ENCODE measurements at places on chromosomes 12 and 14.

DNA sequence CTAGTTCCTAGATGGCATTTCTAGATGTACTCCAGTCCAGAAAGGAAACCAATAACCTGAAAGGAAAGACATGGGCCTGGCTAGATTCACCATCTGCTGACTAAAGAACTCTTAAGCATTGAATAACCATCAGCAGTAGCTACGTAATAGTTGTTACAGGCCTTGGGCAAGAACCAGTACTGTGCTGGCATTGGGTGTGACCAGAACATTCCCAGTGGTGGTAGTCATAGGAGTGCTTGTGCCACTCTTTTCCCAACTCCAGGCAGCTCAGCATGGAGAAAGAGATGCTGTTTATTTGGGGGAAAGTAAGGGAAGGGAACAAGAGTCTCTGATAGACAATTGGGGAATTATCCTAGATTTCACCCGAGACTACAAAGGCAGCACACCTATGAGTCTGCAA, 333.3 kb downstream of the SLC16A7 start:
- H3K36me3 ChIP-seq: no peaks in the 10 kb centered on the region
- H3K4me3 ChIP-seq: no peak overlapping the region

DNA sequence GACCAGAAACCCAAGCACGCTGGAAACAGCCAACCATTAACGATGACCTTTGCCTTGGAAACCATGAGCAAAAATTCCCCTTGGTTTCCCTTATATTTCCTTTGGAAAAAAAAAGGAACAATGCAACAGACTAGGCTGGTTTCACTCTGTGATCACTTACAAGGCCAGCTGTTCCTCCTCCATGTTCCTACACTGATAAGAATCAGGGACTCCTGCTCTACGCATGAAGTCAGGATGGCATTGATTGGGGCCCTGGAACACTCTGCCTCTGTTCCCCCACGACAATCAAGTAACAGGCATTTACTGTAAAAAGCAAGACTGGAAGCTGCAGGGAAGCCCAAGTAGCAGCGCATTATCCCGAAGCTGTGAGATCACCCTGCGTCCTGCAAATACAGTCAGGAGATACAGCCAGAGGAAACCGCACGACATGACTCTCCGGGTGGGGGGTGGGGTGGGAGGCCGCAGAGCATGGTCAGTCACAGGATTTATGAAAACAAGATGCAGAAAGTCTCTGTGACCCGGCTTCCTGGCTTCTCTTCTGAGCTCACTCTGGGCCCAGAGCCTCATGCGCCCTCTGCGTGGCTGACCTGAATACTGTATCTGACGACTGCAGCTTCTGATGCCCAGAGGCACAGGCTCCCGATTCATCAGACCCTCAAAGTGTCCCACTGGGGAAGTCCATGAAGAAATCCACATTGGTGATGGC, 31.1 kb downstream of the SSH1 start:
- peaks cover 65% of the 10 kb centered on the region for H3K36me3 ChIP-seq
- DNase-seq: no peak
- peaks cover 87% of the 10 kb centered on the region for H3K4me1 ChIP-seq
- no peaks in the 10 kb centered on the region for H3K27me3 ChIP-seq
- H3K27ac ChIP-seq: peak overlapping the region; percentile 67

GRCh38 chr12:119024356-119024755, 43.0 kb downstream of the SRRM4 start:
- no peaks in the 10 kb centered on the region for H3K4me1 ChIP-seq
- no peak overlapping the region for H3K4me3 ChIP-seq
- no peak for DNase-seq
- no peaks in the 10 kb centered on the region for H3K36me3 ChIP-seq
- no peaks in the 10 kb centered on the region for H3K27me3 ChIP-seq
- no peak overlapping the region for H3K27ac ChIP-seq

GRCh38 chr12:51323317-51323960, 535 bp downstream of the BIN2 start:
- peak overlapping the region; percentile 88 for H3K4me3 ChIP-seq
- H3K36me3 ChIP-seq: peaks cover 45% of the 10 kb centered on the region
- peaks cover 82% of the 10 kb centered on the region for H3K4me1 ChIP-seq
- peak overlapping the region; percentile 98 for H3K27ac ChIP-seq
- H3K27me3 ChIP-seq: no peaks in the 10 kb centered on the region

- no peak overlapping the region for H3K4me3 ChIP-seq
- peaks cover 15% of the 10 kb centered on the region for H3K27me3 ChIP-seq
- no peaks in the 10 kb centered on the region for H3K36me3 ChIP-seq
- H3K27ac ChIP-seq: no peak overlapping the region
Observed at GRCh38 chr14:57364659-57365450, 25.5 kb upstream of the NAA30 start.

DNA sequence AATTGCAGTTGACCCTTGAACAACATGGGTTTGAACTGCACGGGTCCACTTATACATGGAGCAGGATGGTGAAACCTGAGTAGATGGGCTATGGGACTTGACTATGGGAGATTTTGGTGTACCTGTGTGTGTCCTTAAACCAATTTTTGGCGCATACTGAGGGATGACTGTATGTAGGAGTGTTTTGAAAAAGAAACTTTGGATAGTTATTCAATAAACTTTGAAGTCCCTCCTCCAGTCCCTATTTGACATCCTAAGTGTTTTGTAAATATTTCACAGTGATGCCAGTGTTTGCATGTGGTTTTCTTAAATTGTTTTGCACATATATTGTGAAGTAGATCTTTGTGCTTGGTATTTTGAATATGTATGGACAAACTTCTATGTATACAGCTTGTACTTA, 12.4 kb downstream of the KTN1 start:
- DNase-seq: no peak
- H3K27me3 ChIP-seq: no peaks in the 10 kb centered on the region
- no peak overlapping the region for H3K4me3 ChIP-seq
- H3K36me3 ChIP-seq: peaks cover 15% of the 10 kb centered on the region
- H3K4me1 ChIP-seq: peaks cover 22% of the 10 kb centered on the region

DNA sequence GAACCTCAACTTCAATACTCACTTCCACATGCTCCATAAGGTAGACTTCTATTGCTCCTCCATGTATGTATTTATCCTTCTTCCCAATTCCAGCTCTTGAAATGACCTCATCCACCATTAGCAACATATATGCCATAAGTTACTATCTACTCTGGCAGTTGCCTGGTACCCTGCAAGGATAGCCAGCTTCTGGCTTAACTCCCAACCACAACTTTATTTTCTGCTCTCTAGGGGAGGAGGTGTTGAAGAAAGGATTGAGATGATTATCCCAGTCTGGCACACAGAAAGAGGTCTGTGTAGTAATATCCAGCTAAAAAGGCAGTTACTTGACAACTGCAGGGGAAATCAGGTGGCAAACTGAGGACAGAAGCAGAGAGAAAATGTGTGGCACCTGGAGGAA, 71.5 kb upstream of the MDM1 start:
- peaks cover 9% of the 10 kb centered on the region for H3K27me3 ChIP-seq
- no peak for DNase-seq
- H3K27ac ChIP-seq: no peak overlapping the region

GRCh38 chr14:84209031-84209430, 1320.9 kb upstream of the FLRT2 start:
- H3K36me3 ChIP-seq: no peaks in the 10 kb centered on the region
- H3K27me3 ChIP-seq: no peaks in the 10 kb centered on the region
- H3K4me3 ChIP-seq: no peak overlapping the region

DNA sequence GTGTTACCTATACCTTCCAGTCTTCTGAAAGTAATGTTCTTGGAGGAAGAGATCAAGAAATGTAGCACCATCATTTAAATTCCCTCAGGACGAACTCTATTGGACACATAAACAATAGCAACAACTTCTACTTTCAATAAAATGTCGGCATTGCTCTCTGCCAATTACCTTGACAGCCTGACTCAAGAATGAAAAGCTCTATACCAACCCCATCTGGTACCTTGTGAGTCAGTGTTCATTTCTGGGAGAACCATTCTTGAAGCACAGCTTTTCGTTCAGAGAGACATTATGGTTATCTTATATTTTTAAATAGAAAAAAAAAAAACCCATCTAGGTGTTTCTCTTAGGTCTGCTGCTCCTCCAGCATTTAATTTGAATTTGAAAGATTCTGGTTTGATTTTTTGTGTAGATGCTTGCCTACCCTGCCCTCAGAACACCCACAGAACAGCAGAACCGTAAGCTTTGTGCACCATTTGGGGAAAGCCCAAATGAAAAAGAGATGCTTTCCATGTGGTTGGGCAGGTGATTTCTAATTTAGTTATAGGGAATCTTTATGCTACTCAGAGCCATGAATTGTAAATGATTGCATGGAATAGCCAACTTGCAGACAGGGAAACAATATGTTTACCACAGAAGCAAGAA, 156.0 kb downstream of the SAMD4A start:
- peaks cover 41% of the 10 kb centered on the region for H3K27me3 ChIP-seq
- no peak overlapping the region for H3K27ac ChIP-seq
- no peak for DNase-seq
- no peak overlapping the region for H3K4me3 ChIP-seq
- H3K4me1 ChIP-seq: peaks cover 3% of the 10 kb centered on the region
- no peaks in the 10 kb centered on the region for H3K36me3 ChIP-seq

DNA sequence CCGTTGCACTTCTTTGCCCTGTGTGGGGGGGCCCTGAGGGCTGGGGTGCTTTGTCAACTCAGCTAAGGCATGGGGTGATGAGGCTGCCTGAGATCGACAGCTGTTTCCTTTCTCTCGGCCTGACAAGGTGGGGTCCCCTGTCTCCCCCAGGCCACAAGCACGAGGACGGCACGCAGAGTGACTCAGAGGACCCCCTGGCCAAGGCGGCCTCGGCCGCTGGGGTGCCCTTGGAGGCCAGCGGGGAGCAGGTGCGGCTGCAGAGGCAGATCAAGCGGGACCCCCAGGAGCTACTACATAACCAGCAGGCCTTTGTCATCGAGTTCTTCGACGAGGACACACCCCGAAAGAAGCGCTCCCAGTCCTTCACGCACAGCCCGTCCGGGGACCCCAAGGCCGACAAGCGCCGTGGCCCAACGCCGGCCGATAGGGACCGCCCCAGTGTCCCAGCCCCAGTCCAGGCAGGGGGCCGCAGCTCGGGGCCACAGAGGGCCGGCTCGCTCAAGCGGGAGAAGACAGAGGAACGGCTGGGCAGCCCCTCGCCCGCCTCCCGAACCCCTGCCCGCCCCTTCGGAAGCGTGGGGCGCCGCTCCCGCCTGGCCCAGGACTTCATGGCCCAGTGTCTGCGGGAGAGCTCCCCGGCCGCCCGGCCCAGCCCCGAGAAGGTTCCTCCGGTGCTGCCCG, 18.8 kb downstream of the CEP170B start:
- DNase-seq: no peak
- H3K4me1 ChIP-seq: no peaks in the 10 kb centered on the region
- no peaks in the 10 kb centered on the region for H3K27me3 ChIP-seq
- no peak overlapping the region for H3K27ac ChIP-seq

DNA sequence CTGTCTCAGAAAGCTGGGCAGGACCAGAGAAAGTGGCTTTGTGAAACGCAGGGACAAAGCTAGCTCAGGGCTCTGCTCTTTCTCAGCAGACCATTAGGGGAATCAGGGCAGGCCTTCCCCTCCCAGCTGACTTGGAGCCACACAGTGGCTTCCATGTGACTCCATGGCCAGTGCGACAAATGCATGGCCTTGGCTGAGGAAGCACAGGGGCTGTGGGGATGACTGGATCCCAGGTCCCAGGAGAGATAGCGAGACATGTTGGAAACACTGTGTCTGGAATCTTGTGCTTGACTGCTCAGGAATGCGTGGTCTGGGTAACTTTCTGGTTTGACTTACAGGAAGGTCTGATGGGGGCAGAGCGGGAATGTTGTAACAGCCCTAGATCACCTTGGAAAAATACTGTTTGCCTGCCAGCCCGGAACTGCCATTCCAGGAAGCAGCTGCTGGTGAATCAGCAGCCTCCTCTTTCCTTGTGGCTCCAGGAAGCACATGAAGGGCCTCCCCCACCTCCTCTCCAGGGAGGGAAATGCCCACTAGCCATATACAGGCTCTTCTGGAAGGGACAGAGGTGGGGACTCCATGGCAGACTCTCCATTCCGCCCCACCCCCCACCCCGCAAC, 133.5 kb upstream of the HIF1A start:
- H3K27ac ChIP-seq: peak overlapping the region; percentile 65
- H3K4me1 ChIP-seq: peaks cover 51% of the 10 kb centered on the region
- no peaks in the 10 kb centered on the region for H3K27me3 ChIP-seq
- peaks cover 11% of the 10 kb centered on the region for H3K36me3 ChIP-seq
- no peak for DNase-seq

GRCh38 chr14:75905147-75905904, 76.5 kb downstream of the TGFB3 start:
- H3K4me1 ChIP-seq: no peaks in the 10 kb centered on the region
- H3K27ac ChIP-seq: no peak overlapping the region

DNA sequence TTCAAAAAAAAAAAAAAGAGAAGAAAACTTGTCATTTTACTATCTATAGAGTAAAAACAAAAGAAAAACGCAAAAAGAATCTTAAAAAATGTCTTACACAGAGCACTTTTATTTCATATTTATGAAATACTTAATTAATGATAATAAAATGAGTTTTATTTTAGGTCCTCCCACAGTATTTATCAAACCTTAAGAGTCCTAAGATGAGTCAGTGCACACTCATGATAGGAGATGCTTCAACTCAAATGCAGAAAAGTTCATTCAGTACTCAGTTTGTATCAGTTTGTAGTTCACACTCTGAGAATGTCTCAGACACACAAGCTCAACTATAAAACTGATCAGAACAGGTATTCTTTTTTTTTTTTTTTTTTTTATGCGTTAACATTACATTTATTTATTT, 41.7 kb downstream of the TRIM9 start:
- H3K36me3 ChIP-seq: no peaks in the 10 kb centered on the region
- H3K27ac ChIP-seq: no peak overlapping the region
- H3K4me3 ChIP-seq: no peak overlapping the region
- no peaks in the 10 kb centered on the region for H3K4me1 ChIP-seq

DNA sequence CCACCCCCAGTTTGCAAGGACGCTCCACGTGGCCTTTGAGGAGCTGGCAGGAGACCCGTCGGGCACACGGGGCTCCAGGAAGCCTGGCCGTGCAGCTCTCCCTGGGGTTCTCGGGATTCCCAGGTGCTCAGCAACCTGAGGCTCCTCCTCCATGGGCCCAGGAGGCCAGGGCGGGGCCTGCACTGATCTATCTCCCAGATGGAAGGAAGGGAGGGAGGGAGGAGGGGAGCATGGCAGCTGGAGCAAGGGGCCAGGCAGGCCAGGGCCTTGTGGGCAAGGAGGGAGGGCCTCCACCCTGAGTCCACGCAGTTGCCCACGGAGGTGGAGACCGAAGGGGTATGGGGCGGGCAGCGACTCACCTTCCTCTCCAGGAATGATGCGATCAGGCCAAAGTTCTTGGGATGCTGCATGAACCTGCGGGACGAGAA, 127.3 kb downstream of the RFLNA start:
- H3K36me3 ChIP-seq: peaks cover 36% of the 10 kb centered on the region
- H3K27ac ChIP-seq: no peak overlapping the region
- no peaks in the 10 kb centered on the region for H3K27me3 ChIP-seq
- no peak overlapping the region for H3K4me3 ChIP-seq
- DNase-seq: no peak

DNA sequence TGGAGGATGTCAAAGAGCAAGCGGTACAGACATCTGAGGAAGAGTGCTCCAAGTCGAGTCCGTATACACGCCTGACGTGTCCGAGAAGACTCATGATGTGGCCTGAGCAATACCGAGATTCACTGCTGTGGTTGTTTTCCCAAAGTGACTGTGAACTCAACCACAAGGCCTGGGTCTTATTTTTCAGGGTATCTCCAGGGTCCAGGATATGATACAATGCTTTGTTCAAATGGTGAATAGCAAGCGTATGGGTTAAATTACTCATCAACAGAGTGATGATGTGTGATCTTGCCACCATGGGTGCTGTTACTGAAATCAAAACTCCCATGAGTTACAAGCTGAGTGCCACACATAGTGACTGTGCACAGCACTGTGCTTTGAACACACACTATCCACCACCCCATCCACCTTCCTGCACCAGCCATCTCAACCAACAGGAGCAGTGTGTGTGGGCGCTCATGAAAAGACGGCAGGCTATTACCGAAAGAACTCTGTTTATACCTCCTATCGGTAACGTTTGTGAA, 109.6 kb downstream of the BCAT1 start:
- DNase-seq: peak; percentile 77
- peaks cover 6% of the 10 kb centered on the region for H3K36me3 ChIP-seq
- H3K27me3 ChIP-seq: no peaks in the 10 kb centered on the region
- peaks cover 37% of the 10 kb centered on the region for H3K4me1 ChIP-seq
